ENCODE measurements at places on chromosomes 1 and 21.

DNA sequence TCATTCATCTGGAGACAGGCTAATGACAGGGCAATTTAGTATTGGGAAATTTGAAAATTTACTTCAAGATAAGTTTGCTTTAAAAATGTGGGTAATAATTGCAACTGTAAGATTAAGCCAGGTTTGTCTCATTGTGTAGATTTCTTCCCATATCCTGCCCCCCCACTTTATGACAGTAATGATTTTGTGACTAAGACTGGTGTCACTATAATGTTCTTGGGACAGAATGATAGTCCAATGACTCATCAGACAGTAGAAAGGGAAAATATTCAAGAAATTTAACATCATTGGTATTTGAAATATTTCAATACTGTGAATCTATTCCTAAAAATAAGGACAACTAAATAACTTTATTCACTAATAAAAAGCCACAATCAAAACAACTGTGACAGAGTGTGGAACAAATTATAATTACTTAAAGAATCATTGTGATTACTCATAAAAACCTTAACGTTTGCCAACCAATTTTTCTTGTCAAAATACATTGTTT is 36.7 kb downstream of the FH start:
- DNase-seq, result no peak

DNA sequence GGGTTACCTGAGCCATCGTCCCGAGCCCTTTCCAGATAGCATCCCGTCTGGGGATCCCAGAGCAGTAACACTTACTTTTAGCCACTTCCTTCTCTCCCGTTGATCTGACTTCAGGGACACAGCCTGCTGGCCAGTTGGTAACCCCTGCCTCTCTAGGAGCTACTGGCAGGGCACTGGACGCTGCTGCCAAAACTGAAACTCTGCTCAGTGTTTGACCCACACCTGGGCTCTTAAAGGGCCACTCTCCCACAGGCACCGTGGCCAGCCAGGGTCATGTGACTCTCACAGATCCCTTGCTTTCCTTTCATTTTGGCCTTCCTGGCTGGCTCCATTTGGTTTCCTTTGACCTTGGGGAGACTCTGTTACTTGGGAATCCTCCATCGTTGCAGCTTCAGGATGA is at the start of gene PIGR:
PIGR (minus strand) TSS at position 206 of the 400 bp plus-strand sequence. CDS start 5,935 bp downstream, outside the sequence.
- DNase-seq, result no peak

DNA sequence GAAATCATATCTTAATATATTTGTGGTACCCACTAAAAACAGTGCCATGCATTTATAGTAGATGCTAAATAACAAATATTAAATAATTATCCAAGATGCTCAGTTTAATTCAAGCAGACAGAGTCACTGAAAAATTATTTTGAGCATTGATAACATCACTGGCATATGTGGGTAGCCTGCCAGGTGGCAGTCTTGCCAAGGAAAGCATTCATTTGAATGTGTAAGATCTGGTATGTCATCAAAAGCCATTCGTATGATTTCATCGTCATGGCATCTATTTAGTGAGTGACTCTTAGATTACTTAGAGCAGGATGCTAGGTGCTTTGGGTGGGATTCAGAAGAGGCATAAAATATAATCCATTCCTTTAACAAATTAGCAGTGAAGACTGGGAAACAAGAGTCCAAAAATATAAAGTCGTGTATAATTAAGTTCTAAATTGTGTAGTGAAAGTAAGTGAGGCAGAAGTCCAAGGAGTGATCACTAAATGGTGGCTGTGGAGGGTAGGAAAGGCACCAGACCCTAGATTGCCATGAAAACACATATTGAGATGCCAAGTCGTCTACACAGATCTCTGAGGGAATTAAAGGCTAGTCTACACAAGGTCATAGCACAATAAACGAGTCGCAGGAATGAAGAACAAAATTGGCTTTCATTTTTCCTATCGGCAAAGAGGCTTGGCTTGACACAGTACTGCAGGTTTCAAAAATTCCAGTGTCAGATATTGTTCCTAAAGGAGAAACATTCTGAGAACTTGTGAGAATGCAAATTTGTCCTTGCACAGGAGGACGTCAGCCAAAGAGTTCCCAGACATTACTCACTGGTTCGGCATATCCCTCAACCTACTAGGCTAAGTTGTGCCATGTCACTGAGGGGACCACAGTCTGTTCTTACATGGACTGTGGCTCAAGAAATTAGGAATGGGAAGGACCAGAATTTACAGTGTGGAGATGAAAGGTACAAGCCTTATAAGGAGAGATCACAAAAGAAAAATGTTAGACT is 130.8 kb downstream of the LYPLAL1 start:
- DNase-seq, result no peak

GRCh38 chr21:42222386-42222785 is 3.4 kb downstream of the ABCG1 start:
- DNase-seq, result peak; percentile 13

DNA sequence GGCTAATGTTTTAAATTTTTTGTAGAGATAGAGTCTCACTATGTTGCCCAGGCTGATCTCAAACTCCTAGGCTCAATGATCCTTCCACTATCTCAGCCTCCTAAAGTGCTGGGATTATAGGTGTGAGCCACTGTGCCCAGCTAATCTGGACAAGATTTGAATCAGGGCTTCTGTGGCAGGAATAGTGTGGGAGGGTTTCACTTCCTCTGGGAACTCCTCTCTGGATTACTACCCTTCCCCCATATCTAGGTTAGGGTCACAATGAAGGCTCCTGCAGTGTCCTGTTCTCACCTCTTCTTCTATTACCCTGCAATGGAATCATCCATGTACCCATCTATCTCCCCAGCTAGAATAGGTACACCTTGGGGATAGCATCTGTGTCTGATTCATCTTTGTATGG is 133.6 kb upstream of the RAB4A start:
- DNase-seq, result peak; percentile 16

- DNase-seq, result no peak
Measured at GRCh38 chr1:201277441-201277840, 5.9 kb upstream of the PKP1 start.

- no peak for DNase-seq
Measured at GRCh38 chr1:234040446-234041317, 136.2 kb downstream of the SLC35F3 start.
